ENCODE measurements at places on chromosomes 5 and 9.

- no peak overlapping the region for H3K27ac ChIP-seq
- no peaks in the 10 kb centered on the region for H3K4me1 ChIP-seq
- peaks cover 1% of the 10 kb centered on the region for H3K27me3 ChIP-seq
- DNase-seq = no peak
- no peak overlapping the region for H3K4me3 ChIP-seq
These were observed 185.3 kb downstream of the AUH start for GRCh38 chr9:91176426-91176825.

GRCh38 chr5:32388432-32389129 lies 56.0 kb downstream of the ZFR start:
- peak overlapping the region; percentile 56 for H3K4me3 ChIP-seq
- peaks cover 42% of the 10 kb centered on the region for H3K36me3 ChIP-seq
- DNase-seq = no peak
- H3K4me1 ChIP-seq = no peaks in the 10 kb centered on the region
- H3K27ac ChIP-seq = no peak overlapping the region

DNA sequence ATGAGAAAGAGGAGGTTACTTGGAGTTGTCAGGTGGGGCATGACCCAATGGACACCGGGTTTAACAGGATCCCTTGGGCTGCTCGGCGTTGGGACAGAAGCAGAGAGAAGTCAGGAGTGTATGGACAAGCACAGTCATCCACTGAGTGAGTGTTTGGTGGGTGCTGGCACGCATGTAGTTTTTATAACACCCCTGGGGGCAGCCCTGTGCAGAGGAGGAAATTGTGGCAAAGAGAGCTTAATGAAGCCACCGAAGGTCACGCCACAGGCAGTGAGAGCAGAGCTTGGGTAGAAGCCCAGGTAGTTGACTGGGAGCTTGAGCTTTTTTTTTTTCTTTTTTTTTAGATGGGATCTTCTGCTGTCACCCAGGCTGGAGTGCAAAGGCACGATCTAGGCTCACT lies 43.2 kb upstream of the IER5L start:
- peaks cover 3% of the 10 kb centered on the region for H3K27me3 ChIP-seq
- no peak overlapping the region for H3K27ac ChIP-seq
- DNase-seq = no peak
- no peaks in the 10 kb centered on the region for H3K36me3 ChIP-seq
- no peak overlapping the region for H3K4me3 ChIP-seq
- H3K4me1 ChIP-seq = peaks cover 4% of the 10 kb centered on the region

DNA sequence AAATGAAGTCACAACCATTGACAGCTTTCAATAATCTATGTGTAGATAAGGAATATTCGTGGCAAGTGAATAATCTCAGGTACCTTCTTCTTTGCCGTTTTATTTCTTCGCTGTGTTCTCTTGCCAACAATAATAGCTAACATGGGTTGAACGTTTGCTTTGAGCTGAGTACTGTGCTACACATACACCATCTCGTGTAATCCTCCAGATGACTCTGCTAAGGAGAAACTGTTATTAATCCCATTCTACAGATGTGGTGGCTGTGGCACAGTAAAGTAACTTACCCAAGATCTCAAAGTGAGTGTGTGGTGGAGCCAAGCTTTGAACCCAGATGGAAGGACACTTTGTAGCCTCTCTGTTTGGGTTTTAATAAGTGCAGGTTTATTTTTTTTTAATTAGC lies 179.7 kb downstream of the C9orf152 start:
- H3K27ac ChIP-seq = peak overlapping the region; percentile 99
- no peaks in the 10 kb centered on the region for H3K36me3 ChIP-seq
- H3K4me3 ChIP-seq = no peak overlapping the region
- peaks cover 48% of the 10 kb centered on the region for H3K4me1 ChIP-seq

- no peak for DNase-seq
- peaks cover 5% of the 10 kb centered on the region for H3K27me3 ChIP-seq
- no peaks in the 10 kb centered on the region for H3K36me3 ChIP-seq
These were observed 82.4 kb upstream of the TAS2R1 start for GRCh38 chr5:9712506-9712905.

- no peak overlapping the region for H3K27ac ChIP-seq
- H3K4me1 ChIP-seq = no peaks in the 10 kb centered on the region
- DNase-seq = no peak
- H3K4me3 ChIP-seq = no peak overlapping the region
- H3K27me3 ChIP-seq = peaks cover 4% of the 10 kb centered on the region
- peaks cover 16% of the 10 kb centered on the region for H3K36me3 ChIP-seq
These were observed 47.5 kb upstream of the NRARP start for GRCh38 chr9:137349471-137350033.

DNA sequence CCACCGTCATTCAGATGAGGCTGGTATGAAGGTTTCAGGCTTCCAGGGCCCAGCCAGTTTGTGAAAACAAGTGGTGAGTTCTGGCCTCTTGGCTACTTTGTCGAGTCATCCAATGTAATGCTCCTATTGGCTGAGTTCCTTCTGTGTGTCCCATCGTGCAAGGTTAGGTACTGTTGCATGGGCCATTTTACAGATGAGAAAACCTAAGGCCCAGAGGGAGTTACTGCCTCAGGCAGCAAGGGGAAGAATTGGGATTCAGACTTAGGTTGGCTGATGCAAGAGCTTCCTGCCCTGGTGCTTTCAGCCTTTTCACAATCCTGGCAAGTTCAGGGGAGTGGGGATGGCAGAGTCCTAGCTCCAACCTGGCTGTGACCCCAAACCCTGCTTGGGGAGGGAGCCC lies 17.4 kb upstream of the PITX1 start:
- H3K4me3 ChIP-seq = no peak overlapping the region
- no peak overlapping the region for H3K27ac ChIP-seq
- H3K27me3 ChIP-seq = peaks cover 31% of the 10 kb centered on the region
- no peak for DNase-seq
- peaks cover 5% of the 10 kb centered on the region for H3K4me1 ChIP-seq

DNA sequence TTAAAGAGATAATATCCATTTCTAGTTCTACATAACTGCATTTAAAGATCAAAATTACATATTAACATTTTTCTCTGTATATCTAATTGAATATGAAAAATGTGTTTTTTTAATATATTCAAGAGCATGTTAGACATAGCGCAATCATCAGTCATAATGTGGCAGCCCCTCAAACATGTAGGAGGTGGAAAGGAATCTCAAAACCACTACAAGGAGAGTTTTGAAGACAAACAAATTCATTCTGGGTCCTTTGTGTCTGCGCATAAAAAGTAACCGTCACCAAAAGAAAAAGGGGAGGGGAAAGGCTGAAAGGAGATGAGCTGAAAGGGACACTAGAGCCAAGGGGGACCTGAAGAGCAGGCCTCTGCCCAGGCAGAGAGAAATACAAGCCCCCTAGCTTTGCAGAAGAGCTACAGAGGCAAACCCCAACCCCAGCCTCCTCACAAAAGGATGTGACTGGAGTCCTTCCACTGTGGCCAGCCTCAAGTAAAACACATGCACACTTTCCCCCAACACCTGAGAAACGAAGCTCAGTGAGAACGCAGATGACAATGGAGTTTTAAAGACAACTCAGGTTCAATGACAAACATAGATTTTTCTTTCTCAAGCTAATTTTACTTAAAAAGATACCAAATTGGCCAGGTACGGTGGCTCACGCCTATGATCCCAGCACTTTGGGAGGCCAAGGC lies 62.0 kb downstream of the MAPKAP1 start:
- no peak overlapping the region for H3K27ac ChIP-seq
- no peak for DNase-seq
- H3K4me3 ChIP-seq = no peak overlapping the region
- no peaks in the 10 kb centered on the region for H3K27me3 ChIP-seq
- H3K4me1 ChIP-seq = peaks cover 11% of the 10 kb centered on the region

DNA sequence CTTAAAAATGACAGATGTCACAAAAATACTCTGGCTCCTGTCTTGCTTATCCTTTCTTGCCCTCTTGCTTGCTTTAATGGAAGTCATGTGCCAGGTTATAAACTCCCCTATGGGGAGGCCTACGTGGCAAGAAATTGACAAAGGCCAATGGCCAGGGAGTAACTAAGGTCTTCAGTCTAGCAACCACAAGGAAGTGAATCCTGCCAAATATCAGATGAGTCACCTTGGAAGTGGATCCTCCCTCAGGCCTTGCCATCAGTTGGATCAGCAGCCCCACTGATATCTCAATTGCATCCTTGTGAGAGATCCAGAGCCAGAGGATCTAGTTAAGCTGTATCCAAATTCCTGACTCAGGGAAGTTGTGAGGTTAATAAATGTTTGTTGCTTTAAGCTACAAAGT lies 82.8 kb downstream of the CAAP1 start:
- H3K4me3 ChIP-seq = no peak overlapping the region
- no peak overlapping the region for H3K27ac ChIP-seq
- DNase-seq = no peak
- no peaks in the 10 kb centered on the region for H3K27me3 ChIP-seq

GRCh38 chr9:116592970-116593369 lies 94.1 kb upstream of the TRIM32 start:
- H3K4me1 ChIP-seq = no peaks in the 10 kb centered on the region
- no peaks in the 10 kb centered on the region for H3K36me3 ChIP-seq
- H3K27ac ChIP-seq = no peak overlapping the region
- H3K27me3 ChIP-seq = no peaks in the 10 kb centered on the region

Data from endothelial cell (in vitro differentiated cells).